Esophagus mucosa (tissue), 1 donor: ENCODE measurements at places on chromosomes 2 and 18.

GRCh38 chr2:240329778-240330177, 105.7 kb upstream of the GPC1 start:
- ATAC-seq, result no peak

DNA sequence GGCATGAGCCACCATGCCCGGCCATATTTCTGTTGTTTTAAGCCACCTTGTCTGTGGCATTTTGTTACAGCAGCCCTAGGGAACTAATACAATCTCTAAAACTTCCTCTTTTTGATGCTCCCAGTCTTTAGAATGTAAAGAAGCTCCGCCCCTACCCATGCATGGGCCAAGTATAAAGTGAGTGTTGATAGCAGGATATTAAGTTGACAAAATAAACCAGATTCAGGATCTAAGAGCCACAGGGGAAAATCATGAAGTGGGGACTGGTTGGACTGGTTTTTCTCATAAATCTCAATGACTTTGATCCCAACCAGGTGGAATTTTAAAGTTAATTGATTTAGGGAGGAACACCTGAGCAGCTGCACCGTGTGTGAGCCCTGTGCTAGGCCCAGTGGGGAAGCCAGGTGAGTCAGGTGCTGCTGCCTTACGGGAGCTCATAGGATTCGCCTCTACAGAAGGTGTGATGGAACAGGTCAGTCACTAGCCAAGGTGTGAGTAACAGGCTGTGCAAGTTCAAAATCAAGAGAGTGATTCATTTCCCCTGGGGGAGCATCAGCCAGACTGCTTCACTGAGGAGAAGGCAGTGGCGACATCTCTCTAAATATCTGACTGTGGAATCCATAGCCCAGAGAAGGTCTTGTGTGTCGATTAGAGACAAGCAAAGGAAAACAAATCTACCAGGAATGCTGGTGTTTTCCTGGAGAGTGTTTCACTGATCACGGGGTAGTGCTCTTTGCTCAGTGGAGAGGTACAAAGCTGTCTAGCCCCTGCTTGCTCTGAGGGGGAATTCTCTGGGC, 63.0 kb upstream of the MSH2 start:
- ATAC-seq, result peak; percentile 100

- ATAC-seq, result no peak
Observed at GRCh38 chr2:181025004-181025403, 44.6 kb downstream of the UBE2E3 start.

DNA sequence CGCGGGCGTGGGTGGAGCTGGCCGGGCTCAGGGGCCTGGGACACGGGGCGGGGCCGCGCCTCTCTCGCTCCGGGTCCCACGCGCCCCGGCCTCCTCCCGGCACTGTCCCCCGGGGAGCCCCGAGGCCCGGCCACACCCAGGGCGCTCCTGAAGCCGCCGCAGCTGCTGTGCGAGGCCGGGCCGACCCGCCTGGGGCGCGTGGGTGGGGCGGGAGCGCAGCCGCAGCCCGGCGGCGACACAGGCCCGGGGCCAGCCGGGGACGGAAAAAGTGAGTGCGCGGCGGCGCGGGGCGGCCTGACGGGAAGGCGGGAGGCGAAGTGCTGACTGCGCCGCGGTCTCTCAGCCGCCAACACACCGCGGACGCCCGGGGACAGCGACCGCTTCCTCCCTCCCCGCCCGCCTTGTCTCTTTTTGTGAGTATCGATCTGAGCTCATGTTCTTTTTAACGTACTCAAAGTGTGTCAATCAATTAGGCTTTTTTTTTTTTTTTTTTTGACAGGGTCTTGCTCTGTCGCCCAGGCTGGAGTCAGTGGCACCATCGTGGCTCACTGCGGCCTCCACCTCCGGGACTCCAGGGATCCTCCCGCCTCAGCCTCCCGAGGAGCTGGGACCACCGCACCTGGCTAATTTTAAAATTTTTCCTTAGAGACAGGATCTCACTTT, 14.5 kb downstream of the PDCD1 start:
- peak; percentile 87 for ATAC-seq

GRCh38 chr18:56933472-56933871, 213.4 kb upstream of the BOD1L2 start:
- ATAC-seq, result no peak

GRCh38 chr2:216636551-216637450, 3.6 kb downstream of the IGFBP2 start:
- ATAC-seq, result peak; percentile 95

- ATAC-seq, result no peak
Observed at GRCh38 chr18:61847164-61847791, 45.5 kb downstream of the RNF152 start.
